ENCODE measurements at places on chromosomes 1 and 21.

DNA sequence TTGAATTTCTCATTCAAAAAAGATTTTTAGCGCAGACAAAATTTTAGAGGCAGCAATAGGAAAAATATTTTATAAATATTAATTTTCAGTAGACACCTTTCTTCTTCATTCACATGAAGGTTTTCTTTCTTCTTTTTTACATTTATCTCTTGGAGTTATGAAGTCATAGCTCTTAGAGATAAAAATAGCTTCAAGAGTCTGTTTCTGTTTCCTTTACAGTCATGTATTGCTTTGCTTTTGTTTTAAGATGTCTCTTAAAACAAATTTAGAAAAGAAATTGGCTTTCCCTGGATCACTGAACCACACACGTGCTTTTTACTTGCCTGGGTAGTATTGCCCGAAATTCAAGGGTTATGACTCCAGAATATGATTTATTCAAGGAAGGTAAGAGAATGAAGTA lies 369.9 kb upstream of the LRRC7 start:
- DNase-seq: no peak

DNA sequence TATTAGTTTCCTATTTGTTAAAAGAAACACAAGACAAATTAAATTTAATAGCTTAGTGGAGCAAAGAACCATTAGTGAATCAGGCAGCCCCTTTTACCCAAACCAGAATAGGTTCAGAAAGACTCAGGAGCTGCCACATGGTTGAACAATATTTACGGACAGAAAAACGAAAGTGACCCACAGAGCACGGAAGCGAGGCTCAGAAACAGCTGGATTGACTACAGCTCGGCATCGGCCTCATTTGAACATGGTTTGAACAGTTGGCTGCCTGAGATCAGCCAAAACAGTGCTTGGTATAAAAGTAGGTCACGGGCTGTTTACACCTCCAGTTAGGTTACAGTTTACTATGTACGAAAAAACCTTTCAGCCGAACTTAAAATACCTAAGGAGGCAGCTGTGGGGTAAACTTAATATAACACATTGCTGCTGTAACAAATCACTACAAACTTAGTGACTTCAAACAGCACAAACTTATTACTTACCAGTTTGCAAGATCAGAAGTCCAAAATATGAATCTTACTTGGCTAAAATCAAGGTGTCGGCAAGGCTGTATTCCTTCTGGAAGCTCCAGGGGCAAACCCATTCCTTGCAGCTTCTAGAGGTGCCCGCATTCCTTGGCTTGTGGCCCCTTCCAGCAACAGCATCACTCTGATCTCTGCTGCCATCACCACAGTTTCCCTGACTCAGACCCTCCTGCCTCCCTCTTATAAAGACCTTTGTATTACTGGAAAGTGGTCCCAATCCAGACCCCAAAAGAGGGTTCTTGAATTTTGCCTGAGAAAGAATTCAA lies 11.8 kb downstream of the PADI4 start:
- DNase-seq: no peak

GRCh38 chr1:223203034-223203408 lies 60.0 kb upstream of the TLR5 start:
- DNase-seq: no peak

DNA sequence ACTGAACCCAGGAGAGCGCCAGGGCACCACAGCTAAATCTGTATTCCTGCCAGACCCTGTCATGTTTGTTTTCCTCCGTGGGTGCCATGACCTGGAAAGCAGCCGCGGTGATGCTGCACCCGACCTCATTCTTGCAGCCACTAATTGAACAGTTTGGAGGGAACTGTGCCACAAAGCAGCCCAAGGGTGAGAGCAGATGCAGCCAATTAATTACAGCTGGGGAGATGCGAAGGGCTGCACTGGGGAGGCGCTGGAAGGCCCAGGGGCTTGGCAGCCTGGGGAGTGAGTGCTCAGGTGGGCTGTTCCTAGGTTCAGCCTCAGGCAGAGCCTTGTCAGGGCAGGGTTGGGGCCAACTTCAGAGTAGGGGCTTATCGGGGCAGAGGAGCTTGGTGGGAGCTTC lies 158.4 kb upstream of the CD34 start:
- no peak for DNase-seq

- no peak for DNase-seq
Observed at GRCh38 chr21:26047279-26047967, 123.1 kb downstream of the APP start.

DNA sequence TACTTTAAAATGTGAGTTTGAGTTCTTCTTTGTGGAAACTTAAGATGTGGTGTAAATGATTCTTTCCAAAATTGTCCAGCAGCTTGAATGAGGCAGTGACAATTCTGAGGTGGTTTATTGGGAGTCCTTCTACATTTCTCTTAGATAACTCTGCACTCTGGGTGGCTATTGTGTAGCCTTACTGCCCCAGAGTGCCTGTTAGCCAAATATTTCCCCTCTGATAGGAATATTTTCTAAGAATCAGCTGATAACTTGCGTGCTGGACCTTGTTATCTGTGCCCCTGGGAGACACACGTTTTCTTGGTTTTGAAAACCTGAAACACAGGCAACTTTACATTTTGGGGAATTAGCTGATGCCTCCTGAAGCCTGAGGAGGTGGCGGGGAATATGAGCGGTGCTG lies 91.6 kb downstream of the CD247 start:
- DNase-seq: no peak

- DNase-seq: no peak
Observed at GRCh38 chr1:173714441-173714758, 381 bp upstream of the KLHL20 start.

GRCh38 chr1:220451532-220451931 lies 76.4 kb upstream of the MARK1 start:
- no peak for DNase-seq

DNA sequence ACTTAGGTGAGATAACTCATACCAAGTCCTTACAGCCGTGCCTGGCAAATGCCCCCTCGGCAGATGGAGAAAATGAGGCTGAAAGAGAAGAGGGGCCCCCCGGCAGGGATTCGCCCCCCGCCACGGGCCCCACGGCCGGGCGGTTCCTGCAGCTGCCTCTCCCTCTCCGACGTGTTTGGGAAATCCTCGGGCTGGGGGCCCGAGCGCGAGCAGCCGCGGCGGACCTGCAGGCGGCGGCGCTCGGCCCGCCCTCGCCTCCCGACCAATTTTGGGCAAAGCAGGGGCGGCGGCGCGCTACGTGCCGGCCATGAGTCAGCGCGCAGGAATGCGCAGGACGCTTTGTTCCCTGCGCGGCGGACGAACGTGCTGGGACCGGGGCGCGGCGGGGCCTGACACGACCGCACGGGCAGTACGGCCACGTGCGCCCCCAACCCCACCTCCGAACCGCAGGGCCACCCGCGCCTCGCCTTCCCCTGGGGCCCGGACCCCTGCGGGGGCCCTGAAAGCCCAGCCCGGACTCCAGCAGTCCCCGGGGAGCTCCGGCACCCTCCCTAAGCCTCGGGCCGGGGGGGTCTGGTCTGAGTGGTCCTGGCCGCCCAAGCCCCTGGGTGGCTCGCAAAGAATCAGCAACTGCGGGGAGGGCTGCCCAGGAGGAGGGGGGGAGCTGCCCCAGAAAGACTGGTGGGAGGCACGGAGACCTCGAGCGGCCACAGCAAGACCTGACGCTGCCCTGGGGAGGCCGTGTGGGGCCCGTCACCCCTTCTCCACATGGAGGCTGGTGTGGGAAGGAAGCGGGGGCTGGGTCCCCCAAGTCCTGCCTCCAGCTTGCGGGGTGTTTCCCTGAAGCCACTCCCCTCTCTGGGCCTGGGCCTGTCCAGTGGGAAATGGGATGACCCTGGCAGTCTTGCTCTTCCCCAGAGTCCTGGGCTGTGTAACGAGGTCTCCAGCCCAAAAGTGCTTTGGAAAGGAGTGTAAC lies 11.9 kb upstream of the EDN2 start:
- DNase-seq: peak; percentile 94

- DNase-seq: no peak
Observed at GRCh38 chr21:30251781-30252180, 31.0 kb downstream of the KRTAP24-1 start.

DNA sequence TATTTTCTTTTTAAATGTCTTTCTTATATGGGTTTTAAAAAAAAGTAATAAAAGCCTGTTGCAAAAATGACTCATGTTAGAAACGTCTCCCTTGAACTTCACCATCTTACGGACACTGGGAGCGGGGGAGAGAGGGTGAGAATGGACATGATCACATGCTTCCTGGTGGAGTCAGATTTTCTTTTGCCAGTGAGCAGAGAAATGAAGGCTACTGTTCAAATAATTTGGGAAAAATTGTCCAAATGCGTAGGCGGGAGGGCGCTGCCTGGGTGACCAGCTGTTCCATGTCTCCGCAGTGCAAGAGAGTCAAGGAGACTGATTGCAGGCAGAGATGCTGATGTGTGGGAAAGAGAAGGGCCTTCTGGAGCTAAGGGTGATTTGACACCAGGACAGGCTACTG lies 23.1 kb downstream of the EIF2D start:
- DNase-seq: peak; percentile 83

DNA sequence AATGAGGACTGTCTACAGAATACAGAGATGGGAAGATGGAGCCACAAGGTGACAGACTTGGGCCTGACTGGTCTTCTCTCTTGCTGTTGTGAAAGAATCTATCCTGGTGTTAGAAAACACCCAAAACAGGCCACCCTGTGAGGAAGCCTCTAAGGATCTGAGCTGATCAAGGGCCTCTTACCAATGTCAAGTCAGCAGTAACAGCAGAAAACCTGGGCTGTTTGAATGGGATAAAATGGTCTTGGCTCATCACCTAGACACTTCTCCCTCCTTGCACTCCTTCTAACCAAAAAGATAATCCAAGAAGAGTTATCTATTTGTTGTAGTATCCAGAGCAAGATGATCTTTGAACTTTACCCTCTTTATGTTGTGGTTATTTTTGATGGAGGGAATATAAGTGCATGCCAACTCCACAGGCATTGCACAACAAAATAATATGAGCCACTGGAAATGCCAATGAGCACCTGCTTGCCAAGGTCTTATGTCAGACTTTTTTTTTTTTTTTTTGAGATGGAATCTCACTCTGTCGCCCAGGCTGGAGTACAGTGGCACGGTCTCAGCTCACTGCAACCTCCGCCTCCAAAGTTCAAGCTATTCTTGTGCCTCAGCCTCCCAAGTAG lies 32.8 kb upstream of the ZNF281 start:
- DNase-seq: no peak

- peak; percentile 93 for DNase-seq
Observed at GRCh38 chr21:28714777-28715464, 277.8 kb downstream of the LTN1 start.

- no peak for DNase-seq
Observed at GRCh38 chr21:44421901-44422840, 33.1 kb upstream of the LRRC3 start.

GRCh38 chr1:66172272-66172671 lies 361.7 kb upstream of the SGIP1 start:
- no peak for DNase-seq

- peak; percentile 37 for DNase-seq
Observed at GRCh38 chr1:7989762-7990428, 28.4 kb downstream of the PARK7 start.

All from fibroblast of skin of scalp (primary cell).